ENCODE measurements at places on chromosomes 4 and X.

GRCh38 chr4:54365691-54366090 lies 136.6 kb downstream of the PDGFRA start:
- no peak for DNase-seq

DNA sequence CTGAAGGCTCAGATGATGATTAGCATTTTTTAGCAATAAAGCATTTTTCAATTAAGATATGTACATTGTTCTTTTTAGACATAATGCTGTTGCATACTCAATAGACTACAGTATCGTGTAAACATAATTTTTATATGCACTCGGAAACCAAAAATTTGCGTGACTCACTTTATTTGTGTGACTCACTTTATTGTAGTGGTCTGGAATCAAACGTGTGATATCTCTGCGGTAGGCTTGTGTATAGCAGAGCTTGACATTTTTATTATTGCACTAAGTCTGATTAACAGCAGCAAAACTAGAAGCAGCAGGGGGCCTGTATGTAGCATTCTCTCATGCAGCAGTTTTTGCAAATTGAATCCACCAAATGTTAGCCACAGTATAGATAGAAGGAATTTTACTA lies 119.1 kb upstream of the PRDX4 start:
- no peak for DNase-seq

- no peak for DNase-seq
These were observed 675 bp downstream of the PRIMPOL start for GRCh38 chr4:184649971-184650855.

DNA sequence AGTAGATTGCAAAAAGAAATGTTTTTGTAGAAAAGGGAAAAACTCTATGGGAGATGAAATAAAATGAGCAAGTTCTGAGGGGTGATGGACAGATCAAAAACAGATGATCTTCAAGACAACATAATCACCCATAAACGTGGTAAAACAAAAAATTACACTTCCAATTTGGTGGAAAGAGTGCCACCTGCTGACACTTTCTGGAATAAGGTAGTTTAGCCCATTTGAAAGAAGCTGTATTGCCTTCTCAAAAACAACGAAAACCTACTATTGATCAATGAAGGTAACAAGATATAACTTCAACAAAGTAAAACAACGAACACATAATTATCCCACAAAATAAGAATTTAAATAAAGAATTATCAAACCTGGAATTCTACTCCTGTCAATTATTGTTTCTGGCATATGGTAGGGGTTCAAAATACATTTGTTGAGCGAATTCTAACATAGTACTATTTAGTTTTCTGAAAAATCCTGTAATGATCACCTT lies 2.5 kb downstream of the COQ2 start:
- DNase-seq, result peak; percentile 19

DNA sequence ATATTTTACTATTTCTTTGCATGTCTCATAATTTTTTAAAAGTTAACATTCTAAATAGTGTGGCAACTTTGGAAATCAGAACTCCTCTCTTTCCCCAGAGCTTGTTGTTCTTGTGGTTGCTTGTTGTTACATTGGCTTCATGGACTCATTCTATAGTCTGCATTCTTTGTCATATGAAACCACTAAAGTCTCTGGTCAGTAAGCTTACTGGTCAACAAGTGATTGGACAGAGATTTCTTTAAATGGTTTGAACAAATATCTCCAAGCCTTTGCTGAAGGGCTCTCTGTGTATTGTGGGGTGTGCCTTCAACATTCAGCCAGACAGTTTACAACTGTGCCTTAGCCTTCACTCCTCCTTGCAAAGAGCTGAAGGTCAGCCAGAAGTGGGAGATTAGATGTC lies 147.2 kb downstream of the OPHN1 start:
- no peak for DNase-seq

GRCh38 chr4:140238351-140239056 lies 84.5 kb upstream of the MAML3 start:
- no peak for DNase-seq

- no peak for DNase-seq
These were observed 24.9 kb downstream of the ALPK1 start for GRCh38 chr4:112321776-112322684.

- peak; percentile 30 for DNase-seq
These were observed 661.6 kb downstream of the RAPGEF2 start for GRCh38 chr4:159764343-159764952.

- DNase-seq, result no peak
These were observed 33.1 kb downstream of the DCTD start for GRCh38 chr4:182884040-182884439.

- DNase-seq, result no peak
These were observed 9.0 kb upstream of the NSG1 start for GRCh38 chr4:4377732-4378460.

GRCh38 chr4:176799653-176800052 lies 6.9 kb upstream of the VEGFC start:
- DNase-seq, result no peak

DNA sequence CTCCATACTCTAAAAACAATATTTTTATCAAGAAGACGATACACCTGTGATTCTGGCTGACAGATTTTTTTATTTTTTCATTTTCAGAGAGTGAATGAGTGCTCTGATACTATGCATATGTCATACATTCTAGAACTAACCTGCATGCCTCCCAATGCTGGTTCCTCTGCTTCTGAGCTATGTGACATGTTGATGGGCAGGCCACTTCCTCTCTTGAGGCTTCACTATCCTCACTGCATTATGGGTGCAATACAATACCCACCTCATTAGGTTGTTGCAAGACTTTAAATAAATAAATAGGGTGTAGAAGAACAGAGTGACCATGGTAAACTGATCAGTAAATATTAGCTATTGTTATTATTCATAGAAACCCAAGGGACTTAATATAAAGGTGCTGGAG lies 408.3 kb downstream of the HNRNPD start:
- no peak for DNase-seq

- DNase-seq, result no peak
These were observed 187.9 kb upstream of the FAM9B start for GRCh38 chrX:9221781-9222180.

- DNase-seq, result no peak
These were observed 58.1 kb downstream of the TMEM164 start for GRCh38 chrX:110060846-110061537.

DNA sequence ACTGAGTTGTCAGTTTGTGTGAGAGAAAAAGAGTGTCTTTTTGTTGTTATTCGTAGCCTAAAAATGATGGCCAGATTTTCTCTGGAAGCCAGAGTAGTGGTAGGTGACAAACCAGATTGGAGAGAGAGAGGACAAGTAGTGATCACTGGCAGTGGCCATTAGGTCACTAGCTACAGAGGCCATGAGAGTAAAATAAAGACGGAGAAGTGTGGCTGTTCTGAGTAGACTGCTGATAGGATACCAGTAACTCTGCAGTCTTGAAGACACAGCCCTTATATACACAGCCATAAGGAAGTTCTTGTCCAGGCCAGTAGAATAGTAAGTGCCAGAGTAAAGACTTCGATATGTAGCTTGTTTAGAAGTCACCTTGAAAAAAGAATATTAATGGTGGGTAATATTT lies 7.7 kb downstream of the SLC30A9 start:
- no peak for DNase-seq

GRCh38 chr4:7524843-7525242 lies 90.1 kb upstream of the PSAPL1 start:
- no peak for DNase-seq

GRCh38 chrX:118254611-118255010 lies 91.3 kb upstream of the WDR44 start:
- DNase-seq, result peak; percentile 13

GRCh38 chr4:96366632-96367031 lies 526.7 kb downstream of the PDHA2 start:
- no peak for DNase-seq

DNA sequence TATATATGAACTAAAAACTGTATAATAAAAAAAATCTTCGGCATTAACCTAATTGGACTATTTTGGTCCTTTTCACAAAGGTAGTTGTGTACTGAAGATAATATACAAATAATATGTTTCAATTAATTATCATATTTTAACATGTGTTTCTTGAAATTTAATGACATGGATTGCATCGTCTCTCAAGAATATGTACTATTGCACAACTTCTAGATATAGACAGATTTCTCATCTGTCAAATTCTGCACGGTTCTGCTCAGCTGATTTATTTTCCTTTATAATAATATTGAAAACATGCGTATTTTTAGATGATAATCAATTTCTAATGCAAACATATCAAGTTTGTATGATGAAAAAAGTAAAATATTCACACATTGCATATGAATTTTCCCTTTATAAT lies 498.7 kb upstream of the PABPC4L start:
- no peak for DNase-seq

- DNase-seq, result no peak
These were observed 45.7 kb upstream of the ADRA2C start for GRCh38 chr4:3720466-3720865.

- DNase-seq, result no peak
These were observed 773.5 kb upstream of the AGA start for GRCh38 chr4:178215763-178216162.

- DNase-seq, result no peak
These were observed 73.2 kb upstream of the ANXA10 start for GRCh38 chr4:168019019-168019651.
